Activated naive CD4-positive, alpha-beta T cell treated with anti-CD3 and anti-CD28 coated beads for 36 hours (primary cell): ENCODE measurements at places on chromosomes 3 and 15.

DNA sequence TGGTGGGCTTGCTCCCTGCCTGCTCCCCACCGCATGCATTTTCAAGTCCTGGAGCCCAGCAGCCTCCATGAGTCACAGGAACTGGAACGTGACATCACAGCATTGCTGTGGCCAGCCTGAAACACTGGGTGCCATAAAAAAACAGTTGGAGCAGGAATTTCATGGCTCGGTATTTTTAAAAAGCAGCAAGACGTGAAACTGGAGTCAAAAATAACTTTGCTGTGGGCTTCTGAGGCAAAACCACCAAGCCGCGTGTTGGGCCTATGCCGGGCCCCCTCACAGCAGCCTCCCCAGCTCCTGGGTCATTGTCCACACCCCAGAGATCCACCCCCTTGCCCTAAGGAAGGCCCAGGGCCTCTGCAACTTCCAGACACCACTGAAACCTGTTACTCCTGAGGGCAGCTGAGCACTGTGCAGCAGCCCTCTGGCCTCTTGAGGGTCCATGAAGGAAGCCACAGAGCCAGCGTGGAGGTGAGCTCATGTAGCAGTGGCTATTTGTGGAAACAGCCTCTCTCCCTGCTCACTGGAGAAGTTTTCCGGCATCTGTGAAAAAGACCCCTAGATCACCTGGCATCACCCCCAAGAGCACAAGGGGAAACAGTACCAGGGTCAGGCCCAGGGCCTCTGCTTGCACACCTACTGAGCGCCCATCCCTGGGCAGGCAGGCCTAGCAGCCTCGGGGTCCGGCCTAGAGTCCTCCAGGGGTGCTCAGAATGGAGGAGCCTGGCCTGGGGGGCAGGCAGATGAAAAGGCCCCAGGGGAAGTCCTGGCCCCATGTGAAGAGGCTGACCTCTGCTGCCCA is 34.0 kb upstream of the DUSP7 start:
- DNase-seq = no peak

- DNase-seq = no peak
These were observed 11.2 kb upstream of the MED12L start for GRCh38 chr3:151074256-151074655.

- DNase-seq = no peak
These were observed 875.4 kb downstream of the ROBO2 start for GRCh38 chr3:77915336-77915735.

GRCh38 chr3:169578381-169579024 is 85.0 kb downstream of the MECOM start:
- no peak for DNase-seq

GRCh38 chr15:85398822-85399221 is 18.4 kb downstream of the AKAP13 start:
- DNase-seq = no peak

- no peak for DNase-seq
These were observed 3.5 kb downstream of the MYD88 start for GRCh38 chr3:38141952-38142273.

DNA sequence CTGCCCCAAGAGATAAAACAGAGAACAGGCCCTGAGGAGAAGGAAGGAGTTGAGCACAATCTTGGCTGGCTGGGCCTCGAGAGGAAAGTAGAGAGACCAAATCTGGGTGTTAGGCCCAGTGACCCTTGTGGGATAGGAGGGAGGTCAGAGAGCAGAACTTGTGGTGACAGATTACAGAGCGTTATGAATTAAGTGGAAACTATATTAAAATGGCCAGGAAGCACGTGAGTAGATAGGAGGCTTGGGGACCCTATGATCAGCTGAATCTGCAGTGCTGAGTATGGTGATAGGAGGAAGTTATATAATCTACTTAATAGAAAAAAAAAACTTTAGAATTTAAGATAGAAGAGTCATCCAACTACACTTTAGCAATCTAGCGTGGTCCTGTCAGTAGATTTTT is 30.0 kb downstream of the ST6GAL1 start:
- DNase-seq = no peak

DNA sequence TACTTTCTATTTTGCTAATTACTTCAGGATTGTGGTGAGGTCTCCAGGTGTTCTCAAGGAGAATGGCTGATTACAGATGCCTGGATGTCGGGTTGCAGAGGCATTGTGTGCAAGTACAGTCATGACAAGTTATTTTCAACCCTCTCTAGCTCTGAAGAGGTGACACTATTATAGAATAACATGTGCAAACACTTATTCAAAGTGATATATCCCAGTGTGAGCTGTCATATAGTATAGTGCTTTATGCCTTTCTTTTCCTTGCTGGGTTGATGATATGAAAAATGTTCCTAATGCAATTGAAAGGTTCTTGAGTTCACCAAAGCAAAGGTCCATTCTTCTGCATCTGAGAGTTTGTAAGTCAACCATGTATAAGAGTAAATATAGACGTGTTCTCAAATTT is 167.2 kb downstream of the SPATA16 start:
- DNase-seq = no peak

DNA sequence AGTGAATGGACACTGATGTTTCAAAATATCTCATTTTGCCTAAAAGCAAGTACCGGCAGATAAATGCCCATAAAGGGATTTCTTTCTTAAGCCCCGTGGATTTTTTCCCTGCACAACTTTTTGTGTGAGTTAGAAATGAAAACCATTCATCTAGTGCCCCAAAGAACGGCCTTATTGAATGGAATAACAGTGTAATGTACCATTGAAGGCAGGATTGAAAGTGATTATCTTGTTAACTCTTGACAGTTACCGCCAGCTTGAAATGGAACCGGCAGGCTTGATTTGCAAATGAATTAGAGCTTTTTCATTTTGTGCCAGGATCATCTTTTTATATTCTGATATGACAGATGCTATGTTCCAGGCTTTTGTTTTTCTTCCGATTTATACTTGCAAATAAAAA is 162.2 kb downstream of the RSRC1 start:
- DNase-seq = no peak

- peak; percentile 8 for DNase-seq
These were observed 100.4 kb downstream of the IMPG2 start for GRCh38 chr3:101219842-101220560.

DNA sequence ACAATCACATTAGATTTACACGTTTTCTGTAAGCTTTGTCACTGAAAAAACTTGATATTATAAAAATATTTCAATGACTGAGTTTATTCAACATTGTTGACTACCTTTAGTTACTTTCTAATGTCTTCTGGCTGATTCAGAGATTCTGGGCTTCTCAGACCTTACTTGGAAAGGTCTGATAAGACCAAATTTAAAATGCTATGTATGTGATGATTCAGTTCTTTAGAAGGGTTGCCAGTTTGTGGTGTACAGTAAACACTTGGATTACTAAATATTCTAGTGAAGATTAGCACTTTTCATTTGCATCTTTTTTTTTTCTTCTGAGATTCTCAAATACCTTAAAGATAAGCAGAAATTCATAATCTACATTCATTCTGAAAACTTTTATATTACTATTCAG is 49.8 kb downstream of the SGO1 start:
- no peak for DNase-seq

GRCh38 chr15:32870240-32871033 is 152.6 kb downstream of the GREM1 start:
- no peak for DNase-seq
